Renal cortical epithelial cell (primary cell): ENCODE measurements at places on chromosomes 1 and 21.
A peak's percentile ranks its signal among the peaks of the same experiment; 100 is the strongest.

GRCh38 chr1:214983126-214983869, 99.2 kb upstream of the KCNK2 start:
- DNase-seq: peak; percentile 19

GRCh38 chr1:118154220-118154619, 30.8 kb downstream of the SPAG17 start:
- peak; percentile 40 for DNase-seq

GRCh38 chr1:11602424-11602823, 51.8 kb downstream of the FBXO2 start:
- DNase-seq: no peak

- DNase-seq: no peak
These were observed 60.2 kb downstream of the PCP4 start for GRCh38 chr21:39927304-39927886.

- no peak for DNase-seq
These were observed 414.0 kb upstream of the KAZN start for GRCh38 chr1:14184454-14184853.

GRCh38 chr1:97634758-97635157, 286.1 kb downstream of the DPYD start:
- DNase-seq: no peak

DNA sequence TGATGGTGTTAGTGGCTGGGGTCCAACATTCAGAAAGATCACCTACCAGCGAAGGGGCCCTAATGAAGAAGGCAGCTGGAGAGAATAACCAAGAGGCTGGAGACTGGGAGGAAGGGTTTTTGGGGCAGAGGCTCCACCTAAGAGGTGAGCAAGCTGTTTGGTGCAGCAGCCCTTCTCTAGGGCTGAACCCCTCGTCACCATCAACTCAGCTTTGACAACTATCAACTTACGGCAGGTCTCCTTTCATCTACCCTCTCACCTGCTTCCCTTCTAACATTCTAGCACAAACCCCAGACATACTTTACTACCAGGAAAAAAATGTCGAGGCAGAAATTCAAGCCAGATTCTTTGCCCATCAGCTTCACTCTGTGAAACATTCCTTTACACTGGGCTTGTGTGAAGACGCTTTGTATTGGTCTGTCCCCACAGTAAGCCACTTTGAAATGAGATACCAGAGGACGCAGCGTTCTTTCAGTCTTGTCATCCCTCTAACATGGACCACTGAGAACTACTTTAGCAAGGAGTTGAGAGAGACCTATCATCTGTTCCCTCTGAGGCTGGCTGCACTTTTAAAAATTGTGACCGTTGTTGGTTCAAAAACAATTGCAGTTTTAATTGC, 84.6 kb downstream of the RAVER2 start:
- no peak for DNase-seq

- DNase-seq: peak; percentile 60
These were observed 41.8 kb downstream of the KIAA0040 start for GRCh38 chr1:175150596-175151319.

DNA sequence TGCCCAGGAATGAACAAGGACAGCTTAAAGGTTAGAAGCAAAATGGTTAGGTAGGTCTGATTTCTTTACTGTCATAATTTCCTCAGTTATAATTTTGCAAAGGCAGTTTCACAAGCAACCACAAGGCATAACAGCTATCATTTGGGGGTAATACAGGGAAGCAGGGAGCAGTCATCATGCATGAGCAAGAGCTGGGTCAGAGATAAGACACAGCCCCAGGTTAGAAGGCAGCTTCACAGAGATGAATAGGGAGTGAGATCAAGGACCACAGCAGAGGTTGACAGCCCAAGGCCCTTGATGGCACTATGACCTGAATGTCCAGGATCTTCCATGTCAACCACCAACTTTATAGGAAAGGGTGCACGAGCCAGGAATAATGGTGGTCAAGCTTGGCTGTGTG, 9.0 kb upstream of the CSRP1 start:
- DNase-seq: no peak

- DNase-seq: peak; percentile 59
These were observed 1.1 kb upstream of the LCK start for GRCh38 chr1:32249831-32250525.

GRCh38 chr21:41009398-41010100, 158.4 kb upstream of the BACE2 start:
- no peak for DNase-seq

DNA sequence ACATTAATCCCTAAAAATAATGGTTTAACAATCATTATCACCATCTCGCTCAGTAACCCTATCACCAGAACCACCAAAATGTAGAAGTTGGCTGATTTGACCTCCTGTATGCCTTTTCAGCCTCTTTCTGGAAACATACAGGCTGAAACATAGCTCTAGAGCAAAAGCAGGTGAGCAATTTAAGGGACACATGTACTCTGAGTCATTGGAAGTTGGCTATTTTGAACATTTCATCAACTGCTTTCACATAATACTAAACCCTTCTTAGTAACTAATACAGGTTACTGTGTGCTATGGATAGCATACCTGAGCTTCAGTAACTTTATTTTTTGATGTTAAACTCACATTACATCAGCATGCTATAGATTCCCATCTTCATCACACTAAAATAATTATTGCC, 19.8 kb upstream of the DDAH1 start:
- DNase-seq: peak; percentile 54

- DNase-seq: peak; percentile 92
These were observed 427 bp downstream of the CKS1B start for GRCh38 chr1:154974808-154975408.

GRCh38 chr1:246078126-246078887, 428.8 kb downstream of the SMYD3 start:
- DNase-seq: no peak

- no peak for DNase-seq
These were observed 131.1 kb downstream of the PTPN14 start for GRCh38 chr1:214420341-214420740.
